ENCODE measurements at places on chromosomes 2 and 18.
A peak's percentile ranks its signal among the peaks of the same experiment; 100 is the strongest.

DNA sequence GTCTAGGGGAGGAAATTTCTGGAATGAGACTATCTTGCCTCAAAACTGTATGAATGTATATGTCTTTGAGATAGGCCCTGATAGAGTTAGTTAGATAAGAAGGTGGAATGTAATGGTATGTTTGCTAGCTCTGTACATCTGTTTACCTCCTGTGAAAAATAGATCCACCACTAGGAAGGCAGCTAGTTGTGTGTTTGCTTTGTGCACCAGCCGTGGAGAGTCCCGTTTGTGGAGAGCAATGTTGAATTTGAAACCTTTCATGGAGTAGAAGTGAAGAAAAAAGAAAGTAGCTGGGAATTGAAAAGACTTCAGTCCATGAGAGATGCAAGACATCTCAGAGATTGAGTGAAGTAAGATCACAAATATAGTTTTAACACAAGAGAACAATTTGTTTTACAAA is 25.4 kb downstream of the ASXL3 start:
- DNase-seq = no peak

GRCh38 chr18:56823986-56824565 is 172.9 kb downstream of the WDR7 start:
- DNase-seq = no peak

GRCh38 chr2:105220604-105221003 is 20.9 kb upstream of the GPR45 start:
- no peak for DNase-seq

DNA sequence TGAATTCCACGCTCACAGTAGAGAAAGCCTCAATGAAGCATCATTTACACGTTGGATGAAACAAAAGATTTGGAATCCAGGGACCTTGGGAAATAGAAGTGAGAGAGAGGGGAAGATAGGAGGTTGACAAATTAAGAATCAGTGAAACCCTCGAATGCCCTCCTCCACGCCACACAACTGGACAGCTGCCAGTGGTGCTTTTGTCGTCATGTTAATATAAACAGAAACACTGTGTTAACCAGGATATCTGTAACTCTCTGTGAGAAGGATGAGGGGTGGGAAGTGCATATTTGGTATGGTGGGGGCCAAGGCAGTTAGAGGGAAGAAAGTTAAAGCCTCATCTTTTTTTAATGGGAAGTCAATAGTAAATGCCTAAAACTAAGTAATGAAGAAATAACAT is 108.7 kb downstream of the GFPT1 start:
- no peak for DNase-seq

DNA sequence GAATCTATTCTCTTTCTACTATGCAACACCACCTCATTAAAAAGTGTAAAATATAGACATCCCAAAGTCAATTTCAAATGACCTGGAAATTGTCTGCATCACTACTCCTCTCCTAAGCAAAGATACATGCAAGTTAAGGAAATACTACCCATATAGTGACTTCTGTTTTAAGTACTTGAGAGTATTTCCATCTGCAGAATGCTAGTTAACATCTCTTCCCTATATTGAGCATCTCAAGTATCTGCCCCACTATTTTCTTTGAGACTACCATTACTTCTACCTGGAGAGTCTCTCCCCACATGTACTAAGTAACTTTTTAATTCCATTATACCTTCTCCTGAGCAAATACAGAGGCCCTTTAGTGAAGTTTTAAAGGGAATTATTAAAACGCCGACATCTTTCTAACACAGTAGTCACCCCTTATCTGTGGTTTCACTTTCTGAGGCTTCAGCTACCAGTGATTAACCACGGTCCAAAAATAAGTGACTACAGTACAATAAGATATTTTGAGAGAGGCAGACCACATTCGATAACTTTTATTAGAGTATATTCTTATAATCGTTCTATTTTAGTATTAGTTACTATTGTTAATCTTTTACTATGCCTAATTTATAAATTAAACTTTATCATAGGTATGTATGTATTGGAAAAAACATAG is 21.8 kb downstream of the CWC22 start:
- DNase-seq = no peak

DNA sequence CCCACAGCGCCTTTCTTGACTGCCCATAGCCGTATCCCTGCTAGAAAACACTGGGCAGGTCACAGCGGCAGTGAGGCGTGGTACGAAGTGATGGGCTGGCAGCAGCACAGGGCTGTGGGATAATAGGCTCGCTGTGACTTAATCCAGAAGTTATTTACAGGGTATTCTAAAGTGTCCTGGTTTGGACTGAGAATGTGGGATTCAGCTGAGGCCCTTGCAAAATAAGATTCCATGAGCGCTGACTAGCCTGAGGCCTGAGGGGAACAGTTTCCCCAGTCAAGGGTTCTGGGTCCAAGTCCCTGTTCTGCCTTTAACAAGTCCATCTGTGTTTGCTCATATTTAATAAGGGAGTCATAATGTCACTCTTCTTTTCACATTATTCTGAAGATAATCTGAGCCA is 34.6 kb downstream of the SETBP1 start:
- no peak for DNase-seq

- no peak for DNase-seq
Measured at GRCh38 chr18:63545000-63545399, 2.8 kb downstream of the SERPINB12 start.

GRCh38 chr2:133209325-133209724 is 358.9 kb downstream of the NCKAP5 start:
- no peak for DNase-seq

GRCh38 chr18:47191961-47192360 is 15.8 kb upstream of the IER3IP1 start:
- no peak for DNase-seq

DNA sequence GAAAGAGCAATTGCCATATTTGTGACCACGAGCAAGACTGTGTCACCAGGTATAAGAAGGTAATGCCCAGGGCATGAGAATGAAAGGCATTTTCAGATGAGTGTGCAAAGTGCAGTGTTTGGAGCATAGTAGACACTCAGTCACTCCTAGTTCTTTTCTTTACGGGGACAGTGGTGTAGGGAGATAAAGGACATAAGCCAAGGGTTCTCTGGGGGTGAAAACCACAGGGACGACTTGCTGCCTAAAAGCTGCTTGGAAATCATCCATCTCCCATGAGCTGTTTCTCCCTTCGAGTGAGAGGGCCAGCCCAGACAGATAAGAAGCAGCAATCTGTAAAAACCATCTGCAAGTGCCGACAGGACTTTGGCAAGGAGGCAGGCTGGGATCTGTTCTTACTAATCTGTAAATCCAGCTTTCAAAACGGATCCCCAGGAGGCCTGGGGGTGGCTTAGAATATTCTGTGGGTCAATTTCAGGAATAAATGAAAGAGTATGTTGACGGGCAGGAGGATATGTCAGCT is 221.6 kb downstream of the LPIN1 start:
- DNase-seq = no peak

DNA sequence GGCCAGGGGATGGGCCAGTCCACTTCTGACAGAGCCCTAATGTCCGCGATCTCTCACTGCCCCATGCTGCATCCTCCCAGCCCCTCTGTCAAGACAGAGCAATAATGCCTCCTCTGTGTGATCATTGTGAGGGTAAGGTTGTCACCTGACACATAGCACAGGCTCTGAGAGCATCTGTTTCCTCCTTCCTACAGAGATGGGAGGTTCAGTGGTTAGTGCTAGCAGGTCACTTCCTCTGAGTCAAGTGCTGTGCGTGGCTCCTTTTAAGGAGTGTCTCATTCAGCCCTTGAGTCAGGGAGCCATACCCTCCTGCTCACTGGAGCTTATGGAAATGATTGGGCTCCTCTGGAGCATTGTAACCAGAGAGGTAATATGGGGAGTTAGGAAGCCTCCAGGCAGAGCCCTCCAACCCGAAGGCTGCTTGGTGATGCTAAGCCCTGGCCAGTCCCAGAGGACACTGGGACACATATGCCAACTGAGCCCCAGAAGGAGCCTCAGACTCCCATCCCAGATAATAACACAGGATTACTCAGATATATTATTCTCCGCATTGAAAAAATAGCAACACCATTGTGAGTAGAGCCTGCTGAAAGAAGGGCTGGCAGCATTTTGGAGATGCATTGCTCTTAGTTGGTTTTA is 189.0 kb downstream of the GALNT1 start:
- no peak for DNase-seq

DNA sequence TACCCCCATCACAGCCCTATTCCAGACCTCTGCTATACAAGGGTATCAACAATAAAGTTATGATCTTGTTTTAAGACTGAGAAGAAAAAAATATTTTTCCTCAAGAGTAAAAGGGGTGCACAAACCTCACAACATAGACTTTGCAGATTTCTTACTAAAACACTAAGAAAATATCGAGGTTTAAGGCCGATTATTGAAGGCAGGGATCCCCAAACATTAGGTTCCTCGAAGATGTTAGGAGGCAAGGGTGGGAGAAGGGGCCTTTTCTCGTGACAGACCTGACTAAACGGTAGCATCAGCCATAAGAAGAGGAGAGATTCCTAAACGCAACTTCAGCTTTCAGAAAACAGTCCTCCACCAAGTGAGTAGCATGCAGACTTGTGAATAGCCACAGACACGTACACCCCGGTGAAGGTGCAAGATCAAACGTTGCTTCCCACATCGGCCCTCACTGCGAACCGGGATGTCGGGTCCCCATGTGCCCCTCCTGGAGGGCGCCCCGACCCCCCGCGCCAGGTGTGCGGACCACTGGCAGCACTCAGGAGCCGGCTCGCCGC is 678 bp downstream of the PIAS2 start:
- peak; percentile 5 for DNase-seq

GRCh38 chr2:128536925-128537620 is 218.4 kb upstream of the HS6ST1 start:
- no peak for DNase-seq

GRCh38 chr2:26738481-26738880 is 25.6 kb upstream of the SLC35F6 start:
- DNase-seq = no peak

DNA sequence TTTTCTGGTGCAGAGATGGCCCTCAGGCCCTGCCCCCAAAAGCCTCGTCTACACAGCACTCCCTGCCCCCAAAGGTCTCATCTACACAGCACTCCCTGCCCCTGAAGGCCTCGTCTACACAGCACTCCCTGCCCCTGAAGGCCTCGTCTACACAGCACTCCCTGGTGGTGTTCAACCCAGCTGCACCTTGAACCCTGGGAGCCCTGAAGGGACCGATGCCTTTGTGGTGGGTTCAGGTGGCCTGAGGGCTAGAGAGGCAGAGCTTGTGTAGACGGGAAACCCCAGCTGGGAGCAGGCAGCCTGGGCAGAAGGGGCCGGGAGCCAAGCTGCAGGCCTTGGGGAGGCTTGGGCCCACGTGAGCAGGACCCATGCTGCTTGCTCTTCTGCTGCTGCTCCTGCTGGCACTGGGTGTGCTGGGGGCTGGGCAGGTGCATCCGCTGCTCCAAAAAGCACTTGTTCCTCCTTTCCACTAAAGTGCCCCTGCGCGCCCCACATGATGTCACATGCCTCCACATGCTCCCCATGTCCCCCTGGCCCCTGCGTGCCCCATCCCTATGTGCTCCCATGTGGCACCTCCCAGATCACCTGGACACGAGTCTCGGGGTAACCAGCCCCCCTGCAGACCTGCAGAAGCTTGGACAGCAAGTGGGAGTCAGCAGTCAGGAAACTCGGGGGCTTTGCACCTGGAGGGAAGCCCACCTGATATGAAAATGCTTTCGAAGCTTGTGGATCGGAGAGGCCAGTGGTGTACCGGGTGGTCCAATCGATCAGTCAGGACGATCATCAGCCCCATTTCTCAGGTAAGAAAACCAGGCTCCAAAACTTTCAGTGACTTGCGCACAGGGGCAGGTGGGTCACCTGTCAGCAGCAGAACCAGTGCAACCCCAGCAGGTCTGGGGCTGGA is 94.9 kb upstream of the CTDP1 start:
- no peak for DNase-seq

GRCh38 chr2:72731116-72731515 is 94.7 kb downstream of the EXOC6B start:
- DNase-seq = no peak

- DNase-seq = peak; percentile 21
Measured at GRCh38 chr2:47016172-47016913, 100.7 kb upstream of the MCFD2 start.

GRCh38 chr2:123648016-123648415 is 377.1 kb upstream of the CNTNAP5 start:
- no peak for DNase-seq

GRCh38 chr2:9618410-9618809 is 12.4 kb downstream of the YWHAQ start:
- no peak for DNase-seq

DNA sequence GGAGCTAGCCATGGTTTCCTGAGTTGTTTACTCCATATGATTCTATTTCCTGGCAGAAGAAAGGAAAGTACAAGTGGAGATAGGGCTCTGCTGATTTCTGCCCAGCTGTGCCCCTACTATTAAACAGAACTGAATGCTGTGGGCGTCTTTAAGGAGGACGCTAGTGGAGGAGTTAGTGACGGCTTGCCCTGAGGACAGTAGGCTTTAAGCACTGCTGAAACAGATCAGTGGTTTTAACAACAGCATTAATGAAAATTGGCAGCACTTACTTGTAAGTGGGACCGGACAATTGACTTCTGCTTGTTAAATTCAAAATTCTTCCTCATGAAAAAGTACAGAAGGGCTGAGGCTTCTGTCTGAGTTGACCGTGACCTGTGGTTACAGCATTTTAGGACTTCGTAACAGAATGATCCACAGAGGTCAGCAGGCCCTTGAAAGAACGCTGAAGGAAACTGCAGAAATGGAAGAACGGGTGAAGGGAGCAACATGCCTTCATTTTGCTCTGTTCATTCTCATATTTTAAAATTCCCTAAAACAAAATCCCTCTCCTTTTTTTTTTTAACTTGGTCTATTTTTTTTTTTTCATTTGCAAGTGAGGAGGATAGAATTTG is 80.6 kb upstream of the CCDC195 start:
- DNase-seq = no peak

- no peak for DNase-seq
Measured at GRCh38 chr2:179487010-179487731, 222.5 kb upstream of the SESTD1 start.

DNA sequence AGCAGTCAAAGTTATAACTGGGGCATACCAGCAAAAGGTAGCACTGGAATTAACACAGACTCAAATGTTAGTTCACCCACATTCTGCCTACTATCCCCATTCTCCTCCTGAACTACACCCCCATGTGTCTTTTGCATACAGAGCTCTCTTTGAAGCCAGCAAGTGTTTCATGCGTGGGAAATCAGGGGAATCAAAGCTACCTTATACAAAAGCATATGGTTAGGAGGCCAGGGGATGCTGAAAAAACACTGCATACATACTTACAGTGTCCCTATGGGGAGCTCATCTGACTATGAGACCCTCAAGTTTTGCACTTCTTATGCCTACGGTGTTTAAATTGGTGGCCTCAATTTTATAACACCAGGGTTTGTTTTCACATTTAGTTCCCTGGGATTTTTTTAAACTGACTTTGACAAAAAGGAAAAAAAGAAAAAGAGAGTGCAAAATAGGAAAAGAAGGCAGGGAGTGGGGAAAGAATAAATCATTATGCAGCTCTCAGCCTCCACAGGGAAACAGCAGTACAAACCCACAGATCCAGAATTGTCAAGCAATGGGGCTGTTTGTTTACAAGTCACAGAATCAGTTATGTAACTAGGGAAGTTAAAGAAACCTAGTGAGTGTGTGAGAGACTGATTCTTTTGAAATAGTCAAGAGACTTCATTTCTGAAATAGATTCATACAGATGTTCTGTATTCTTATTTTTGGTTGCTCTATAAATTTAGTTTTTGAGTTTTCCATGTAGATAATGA is 20.1 kb upstream of the PPP3R1 start:
- DNase-seq = no peak

- no peak for DNase-seq
Measured at GRCh38 chr2:178913049-178913441, 105.8 kb upstream of the TTN start.
